ENCODE measurements at places on chromosomes 16 and 17.

GRCh38 chr16:27436065-27436464 lies 34.1 kb downstream of the IL21R start:
- no peak for DNase-seq

DNA sequence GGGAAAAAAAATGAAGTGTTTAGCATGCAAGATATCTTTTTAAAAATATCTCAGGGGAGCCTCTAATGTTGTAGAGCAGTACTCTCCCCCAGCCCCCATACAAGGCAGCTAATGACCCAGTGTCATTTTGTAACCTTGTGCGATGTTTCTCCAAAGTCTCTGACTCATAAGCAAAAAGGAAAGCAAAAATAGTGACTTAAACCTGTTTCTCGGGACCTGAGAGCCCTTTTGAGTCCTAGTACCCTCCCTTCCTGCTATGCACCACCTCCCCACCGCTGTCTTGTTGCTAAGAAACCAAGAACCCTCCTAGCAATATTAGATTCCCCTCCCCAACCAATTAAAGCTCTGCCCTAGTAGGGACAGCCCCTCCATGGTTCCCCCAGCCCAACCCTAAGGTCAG lies 2.8 kb downstream of the MYCBPAP start:
- DNase-seq = peak; percentile 43

DNA sequence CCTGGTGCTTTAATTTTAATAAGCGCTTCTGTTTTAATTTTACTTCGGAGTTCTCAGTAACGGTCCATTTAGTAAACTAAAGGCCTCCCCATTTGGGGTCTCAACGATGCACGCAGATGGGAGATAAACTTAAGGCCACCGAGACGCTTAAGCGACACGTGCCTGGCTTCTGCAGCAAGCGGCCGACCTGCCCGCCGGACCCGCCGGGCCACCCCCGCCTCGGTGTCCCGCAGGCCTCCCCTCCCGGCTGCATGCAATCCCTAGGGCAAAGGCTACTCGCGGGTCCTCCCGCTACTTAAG lies 592 bp downstream of the GCSH start:
- no peak for DNase-seq

DNA sequence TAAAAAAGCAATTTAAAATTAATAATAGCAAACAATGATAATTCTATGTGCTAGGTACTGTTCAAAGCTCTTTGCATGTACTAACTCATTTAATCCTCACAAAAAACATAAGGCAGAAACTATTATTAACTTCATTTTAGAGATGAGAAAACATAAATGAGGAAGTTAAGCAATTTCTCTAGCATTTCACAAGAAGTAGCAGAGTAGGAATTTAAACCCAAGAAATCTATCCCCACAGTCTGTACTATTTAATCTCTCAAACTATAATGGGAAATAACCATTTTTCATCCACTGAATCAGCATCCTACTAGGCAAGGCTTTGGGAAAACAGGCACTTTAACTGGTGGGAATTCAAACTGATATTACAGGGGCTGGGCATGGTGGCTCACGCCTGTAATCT lies 42.2 kb upstream of the INTS2 start:
- no peak for DNase-seq

DNA sequence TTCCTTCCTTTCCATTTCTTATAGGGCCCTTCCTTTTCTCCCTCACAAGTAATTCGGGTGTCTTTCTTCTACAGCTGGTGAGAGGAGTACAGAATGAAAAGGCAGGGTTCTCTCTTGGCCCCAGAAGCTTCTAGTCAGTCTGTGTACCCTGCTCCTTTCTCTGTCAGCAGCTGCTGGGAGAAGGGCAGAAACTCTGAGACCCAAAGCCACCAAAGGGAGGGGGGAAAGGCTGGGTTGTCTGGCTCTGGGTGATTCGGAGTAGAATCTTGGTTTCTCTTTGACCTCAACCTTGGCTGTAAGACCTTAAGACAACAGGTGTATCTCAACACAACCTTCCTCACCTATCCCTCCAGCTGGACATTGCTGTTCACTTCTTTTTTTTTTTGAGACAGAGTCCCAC lies 3.3 kb upstream of the NR1D1 start:
- DNase-seq = no peak

GRCh38 chr17:19671433-19671832 lies 22.9 kb downstream of the ALDH3A2 start:
- DNase-seq = no peak

- no peak for DNase-seq
Measured at GRCh38 chr17:56894859-56895455, 18.9 kb downstream of the TRIM25 start.

GRCh38 chr17:57397402-57397801 lies 141.1 kb downstream of the MSI2 start:
- DNase-seq = no peak

- no peak for DNase-seq
Measured at GRCh38 chr17:71361656-71362450, 759.0 kb upstream of the SOX9 start.

- no peak for DNase-seq
Measured at GRCh38 chr16:50602531-50603205, 54.5 kb downstream of the NKD1 start.

DNA sequence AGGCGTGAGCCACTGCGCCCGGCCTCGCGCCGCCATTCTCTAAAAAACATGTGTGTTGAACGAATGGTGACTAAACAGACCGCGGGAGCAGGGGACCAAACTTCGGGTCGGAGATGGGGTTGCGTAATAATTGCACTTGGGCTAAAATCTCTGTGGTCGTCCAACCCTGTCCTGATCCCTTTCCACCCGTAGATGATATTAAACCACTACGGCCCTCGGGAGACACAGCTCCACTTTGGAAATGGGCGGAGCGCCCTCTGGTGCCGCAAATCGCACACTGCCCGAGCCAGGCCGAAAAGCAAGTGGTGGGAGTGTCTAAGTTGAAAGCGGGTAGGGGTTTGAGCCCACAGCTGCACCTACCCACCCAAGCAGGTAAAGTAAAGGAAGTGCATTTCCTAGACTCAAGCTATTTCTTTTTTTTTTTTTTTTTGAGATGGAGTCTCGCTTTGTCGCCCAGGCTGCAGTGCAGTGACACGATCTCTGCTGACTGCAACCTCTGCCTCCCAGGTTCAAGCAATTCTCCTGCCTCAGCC lies 17.0 kb downstream of the CAVIN1 start:
- DNase-seq = peak; percentile 77

DNA sequence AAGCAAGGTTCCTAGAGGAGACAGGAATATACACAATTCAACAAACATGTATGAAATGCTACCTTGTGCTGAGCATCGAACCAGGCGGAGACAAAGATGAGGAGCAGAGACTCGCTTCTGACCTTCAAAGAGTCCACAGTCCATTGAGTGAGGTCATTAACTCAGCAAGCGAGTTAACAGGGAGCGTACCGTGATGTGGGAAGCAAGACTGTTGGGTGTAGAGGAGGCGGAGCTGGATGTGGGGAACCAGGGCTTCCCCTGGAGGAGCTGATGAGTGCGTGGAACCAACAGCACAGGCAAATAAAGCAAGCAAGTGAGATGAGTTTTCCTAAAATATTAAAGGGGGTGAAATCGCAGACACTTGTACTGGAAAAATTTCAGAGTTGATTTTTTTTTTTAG lies 65.0 kb downstream of the NXN start:
- DNase-seq = no peak

DNA sequence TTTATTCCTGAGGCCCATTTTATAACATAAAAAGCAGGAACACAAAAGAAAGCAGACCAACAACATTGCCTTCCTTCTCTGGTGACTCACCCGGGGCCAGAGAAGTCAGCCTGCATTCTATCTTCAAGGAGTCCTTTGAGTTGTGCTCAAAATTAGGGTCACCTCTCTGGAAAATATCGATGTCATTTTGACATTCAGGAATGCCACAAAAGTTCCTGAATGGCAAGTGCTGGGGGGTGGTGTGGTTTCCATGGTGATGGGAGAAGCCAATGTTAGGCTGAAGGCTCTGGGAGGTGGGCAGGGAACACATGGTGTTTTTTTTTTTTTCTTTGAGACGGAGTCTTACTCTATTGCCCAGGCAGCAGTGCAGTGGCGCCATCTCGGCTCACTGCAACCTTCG lies 159.6 kb downstream of the HAPSTR1 start:
- no peak for DNase-seq

- no peak for DNase-seq
Measured at GRCh38 chr16:30383521-30383920, 1.2 kb upstream of the SEPTIN1 start.

DNA sequence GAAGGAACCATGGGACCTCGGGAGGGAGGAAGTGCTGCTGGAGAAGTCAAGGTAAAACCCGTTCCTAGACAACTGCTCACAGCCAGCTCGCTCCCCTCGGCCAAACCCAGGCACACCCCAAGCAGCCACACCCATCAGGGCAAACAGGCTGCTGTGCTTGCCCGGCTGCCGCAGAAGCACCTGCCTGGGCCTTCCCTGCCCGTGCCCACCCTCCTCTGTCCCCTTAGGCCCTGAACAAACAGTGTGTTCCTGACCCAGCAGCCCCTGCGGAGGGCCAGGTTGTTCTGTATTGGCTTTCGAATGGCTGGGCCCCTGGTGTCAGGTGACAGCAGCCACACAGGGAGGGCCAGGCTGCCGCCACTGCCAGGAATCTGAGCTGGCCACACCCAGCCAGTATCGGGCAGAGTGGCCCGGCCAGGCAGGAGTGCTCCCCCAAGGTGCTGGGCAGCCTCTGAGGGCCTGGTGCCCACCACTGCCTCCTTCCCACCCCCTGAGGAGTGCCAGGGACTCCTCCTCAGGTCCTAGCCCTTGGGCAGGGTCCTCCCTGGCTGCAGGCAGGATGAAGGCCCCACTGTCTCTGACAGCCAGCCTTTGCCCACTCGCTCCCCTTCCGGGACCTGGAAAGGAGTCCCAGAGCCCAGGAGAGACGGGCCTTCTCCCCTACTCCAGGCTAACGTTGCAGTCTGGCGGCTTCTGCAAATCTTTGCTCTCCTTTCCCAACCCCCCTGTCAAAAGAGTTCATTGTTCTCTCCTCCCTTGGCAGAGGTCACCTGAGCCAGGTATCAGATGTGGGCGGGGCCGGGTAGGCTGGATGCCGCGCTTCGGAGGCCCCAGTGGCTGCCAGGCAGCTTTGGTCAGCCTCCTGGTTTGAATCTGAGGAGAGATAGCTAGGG lies 24.0 kb downstream of the LLGL2 start:
- peak; percentile 45 for DNase-seq

DNA sequence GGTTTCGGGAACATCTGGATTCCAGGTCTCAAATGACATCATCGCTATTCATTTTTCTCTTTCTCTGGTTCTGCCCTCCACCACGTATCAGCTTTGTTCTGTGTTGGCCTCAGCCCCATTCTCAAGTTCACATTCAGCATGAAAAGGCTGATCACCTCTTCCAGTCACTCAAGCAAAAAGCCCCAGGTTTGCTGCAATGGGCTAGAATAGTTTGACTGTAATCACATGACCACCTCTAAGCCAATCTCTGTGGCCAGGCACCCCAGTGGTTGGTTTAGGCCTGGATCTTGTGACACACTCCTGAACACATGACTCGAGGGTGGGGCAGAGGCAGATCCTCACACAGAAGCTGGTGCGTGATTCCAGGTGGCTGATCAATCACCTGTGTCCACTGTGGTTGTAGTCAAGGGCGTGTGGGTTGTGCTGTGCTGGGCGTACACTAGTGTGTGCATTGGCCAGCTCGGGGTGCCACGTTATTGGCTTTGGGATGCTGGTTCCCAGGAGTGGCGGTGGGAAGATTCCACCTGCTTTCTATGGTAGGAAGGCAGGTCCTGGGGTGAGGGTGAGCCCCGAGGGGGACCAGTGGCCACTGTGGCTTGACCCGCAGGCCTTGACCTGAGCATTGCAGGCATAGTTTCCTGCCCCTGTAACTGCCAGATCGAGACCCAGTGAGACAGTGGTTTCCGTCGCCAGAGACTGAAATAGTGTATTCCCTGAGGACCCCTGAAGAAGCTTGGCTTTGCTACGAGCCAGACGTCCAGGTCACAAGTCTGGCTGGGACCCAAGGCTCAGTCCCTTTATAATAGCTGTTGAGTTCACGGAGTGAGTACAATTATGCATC lies 12.0 kb downstream of the EEF2K start:
- no peak for DNase-seq

- DNase-seq = no peak
Measured at GRCh38 chr16:70777496-70777895, 23.5 kb downstream of the VAC14 start.

DNA sequence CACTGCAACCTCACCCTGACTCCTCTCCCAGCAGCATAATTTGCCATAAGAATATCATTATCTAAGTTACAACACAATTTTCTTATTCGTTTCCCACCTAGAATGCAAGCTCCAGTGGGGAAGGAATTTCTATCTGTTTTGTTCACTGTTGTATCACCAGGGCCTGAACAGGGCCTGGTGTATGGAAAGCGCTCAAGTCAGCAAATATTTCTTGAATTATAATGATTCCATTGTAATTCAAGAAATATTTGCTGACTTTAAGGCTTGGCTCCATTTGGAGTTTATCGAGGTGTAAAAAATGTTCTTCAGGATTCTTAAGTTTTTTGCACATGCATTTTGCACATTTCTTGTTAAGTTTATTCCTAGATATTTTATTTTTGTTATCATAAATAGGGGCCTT lies 58.4 kb downstream of the RBFOX3 start:
- no peak for DNase-seq

DNA sequence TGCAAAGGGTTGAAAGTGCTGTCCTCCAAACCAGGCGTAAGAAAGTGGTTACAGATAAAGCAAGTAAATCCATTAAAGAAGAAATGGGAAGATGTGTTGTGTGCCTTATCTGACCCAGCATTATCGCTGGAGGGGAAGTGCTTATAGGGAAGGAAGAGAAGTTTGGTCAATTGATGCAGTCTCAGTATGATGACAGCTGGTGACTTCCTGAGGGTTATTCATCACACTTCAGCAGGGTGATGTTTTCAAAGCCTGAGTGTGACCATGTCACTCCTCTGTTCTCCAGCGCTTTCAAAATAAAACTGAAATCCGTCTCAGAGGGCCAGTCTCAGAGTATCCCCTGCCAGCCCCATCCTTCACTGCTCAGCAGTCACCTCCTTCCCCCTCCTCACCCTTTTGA lies 505.4 kb upstream of the RBFOX1 start:
- no peak for DNase-seq

DNA sequence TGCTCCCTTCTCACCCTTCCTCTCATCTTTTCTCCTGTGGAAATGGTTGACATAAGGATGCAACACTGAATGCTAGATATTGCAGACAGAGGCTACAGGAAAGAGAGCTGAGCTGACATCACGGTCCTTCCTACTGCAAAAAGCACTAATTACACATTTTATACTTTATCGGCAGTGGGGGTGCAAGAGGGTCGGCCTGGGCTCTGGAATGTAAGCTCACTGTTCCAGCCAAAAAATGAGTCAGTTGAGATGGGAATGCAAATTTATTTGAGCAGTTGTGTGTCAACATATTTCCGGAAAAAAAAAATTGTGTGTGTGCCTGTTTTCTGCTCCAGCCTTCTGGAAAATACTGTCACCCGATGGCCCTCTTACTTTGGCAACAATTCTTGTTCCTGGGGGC lies 14.1 kb upstream of the MRTFB start:
- no peak for DNase-seq

DNA sequence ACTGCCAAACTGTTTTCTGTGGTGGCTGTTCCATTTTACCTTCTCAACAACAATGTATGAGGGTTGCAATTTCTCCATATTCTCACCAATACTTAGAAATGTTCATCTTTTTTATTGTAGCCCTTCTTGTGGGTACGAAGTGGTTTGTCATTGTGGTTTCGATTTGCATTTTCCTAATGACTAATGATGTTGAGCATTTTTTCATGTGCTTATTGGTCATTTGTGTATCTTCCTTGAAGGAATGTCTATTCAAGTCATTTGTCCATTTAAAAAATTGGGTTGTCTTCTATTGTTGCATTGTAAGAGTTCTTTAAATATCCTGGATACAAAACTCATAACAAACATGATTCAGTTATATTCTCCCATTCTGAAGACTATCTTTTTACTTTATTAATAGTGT lies 47.5 kb upstream of the CCL2 start:
- DNase-seq = no peak
